ENCODE measurements at places on chromosomes 13 and 19.

GRCh38 chr13:41500511-41500910 is 43.2 kb downstream of the RGCC start:
- peak; percentile 15 for DNase-seq

DNA sequence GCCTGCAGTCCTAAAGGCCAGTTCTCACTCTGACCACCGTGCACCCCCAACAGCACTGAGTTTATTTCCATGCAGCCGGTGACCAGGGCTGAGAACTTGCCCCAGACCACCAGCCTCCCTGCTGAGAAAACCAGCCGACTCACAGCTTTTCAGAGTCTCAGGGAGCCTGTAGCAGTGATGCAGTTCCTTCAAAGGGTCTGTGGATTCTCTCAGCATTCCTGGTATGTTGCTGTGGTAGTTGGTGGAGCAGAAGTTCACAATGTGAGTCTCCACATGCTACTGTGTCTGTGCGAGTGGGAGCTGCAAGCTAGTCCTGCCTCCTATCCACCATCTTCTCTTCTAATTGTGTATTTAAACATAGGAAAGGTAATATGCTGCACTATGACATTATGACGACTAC is 254.9 kb upstream of the KLF12 start:
- DNase-seq: peak; percentile 3

DNA sequence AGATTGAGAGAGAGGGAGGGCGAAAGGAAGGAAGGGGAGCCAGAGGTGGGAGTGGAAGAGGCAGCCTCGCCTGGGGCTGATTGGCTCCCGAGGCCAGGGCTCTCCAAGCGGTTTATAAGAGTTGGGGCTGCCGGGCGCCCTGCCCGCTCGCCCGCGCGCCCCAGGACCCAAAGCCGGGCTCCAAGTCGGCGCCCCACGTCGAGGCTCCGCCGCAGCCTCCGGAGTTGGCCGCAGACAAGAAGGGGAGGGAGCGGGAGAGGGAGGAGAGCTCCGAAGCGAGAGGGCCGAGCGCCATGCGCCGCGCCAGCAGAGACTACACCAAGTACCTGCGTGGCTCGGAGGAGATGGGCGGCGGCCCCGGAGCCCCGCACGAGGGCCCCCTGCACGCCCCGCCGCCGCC is at the start of gene TNFSF11:
Gene TNFSF11 (plus strand): TSS at position 142 of the 400 bp plus-strand sequence. CDS start 152 bp downstream, at position 294.
- DNase-seq: peak; percentile 29

- DNase-seq: no peak
Measured at GRCh38 chr19:31352782-31353651, 3.8 kb upstream of the TSHZ3 start.

DNA sequence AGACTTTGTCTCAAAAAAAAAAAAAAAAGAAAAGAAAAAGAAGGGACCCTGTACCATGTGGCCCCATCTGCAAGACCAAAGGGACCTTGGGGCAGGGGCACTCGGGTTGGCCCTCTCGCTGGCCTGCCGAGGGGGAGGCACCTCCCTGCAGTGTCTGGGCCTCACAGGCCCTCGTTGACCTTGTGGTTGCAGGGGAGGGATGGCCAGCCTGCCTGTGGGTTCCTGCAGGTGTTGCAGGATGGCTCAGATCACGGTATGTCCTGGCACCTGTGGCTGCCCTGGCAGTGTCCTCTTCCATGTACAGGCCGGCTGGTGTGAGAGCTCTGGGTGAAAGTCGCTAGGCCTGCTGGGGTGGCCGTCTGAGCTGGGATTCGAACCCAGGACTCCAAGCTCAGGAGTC is 4.7 kb upstream of the PGLS start:
- DNase-seq: no peak

- DNase-seq: no peak
Measured at GRCh38 chr13:113554333-113554700, 30.2 kb upstream of the TFDP1 start.

DNA sequence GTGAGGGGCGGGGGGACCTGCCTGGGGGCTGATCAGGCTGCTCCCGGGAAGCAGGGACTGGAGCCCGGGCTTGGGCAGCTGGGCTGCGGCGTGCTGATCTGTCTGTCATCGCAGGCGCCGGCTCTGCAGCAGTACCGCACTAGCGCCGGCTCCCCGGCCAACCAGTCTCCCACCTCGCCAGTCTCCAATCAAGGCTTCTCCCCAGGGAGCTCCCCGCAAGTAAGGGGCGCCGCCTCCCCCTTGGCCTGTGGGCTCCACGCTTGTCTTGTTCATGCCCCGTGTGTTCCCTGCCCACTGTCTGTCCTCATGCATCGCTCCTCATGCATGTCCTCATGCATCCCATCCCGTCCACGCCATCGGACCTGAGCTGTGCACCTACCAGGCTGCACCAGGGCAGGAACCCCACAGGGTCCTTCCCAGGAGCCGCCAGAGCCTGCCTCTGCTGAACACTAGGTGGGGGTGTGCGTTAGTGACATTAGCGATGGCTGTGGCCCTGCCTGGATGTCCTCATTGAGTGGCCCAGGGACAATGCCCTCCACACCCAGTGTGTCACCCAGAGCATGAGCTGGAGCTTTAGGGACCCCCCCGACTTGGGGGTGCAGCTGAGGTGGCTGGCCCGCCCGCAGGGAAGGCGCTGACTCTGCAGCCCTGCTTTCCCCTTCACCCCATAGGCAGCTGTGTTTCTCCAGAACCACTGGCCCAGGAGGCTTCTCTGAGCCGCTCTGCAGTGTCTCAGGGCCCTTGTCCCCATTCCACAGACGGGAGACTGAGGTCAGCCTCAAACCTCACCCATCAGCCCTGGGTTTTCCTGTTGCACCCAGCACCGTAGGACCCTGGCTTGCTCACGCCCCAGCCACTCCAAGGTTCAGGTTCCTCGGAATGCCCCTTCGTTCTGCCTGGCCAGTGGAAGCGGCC is 19.5 kb downstream of the COMP start:
- no peak for DNase-seq

DNA sequence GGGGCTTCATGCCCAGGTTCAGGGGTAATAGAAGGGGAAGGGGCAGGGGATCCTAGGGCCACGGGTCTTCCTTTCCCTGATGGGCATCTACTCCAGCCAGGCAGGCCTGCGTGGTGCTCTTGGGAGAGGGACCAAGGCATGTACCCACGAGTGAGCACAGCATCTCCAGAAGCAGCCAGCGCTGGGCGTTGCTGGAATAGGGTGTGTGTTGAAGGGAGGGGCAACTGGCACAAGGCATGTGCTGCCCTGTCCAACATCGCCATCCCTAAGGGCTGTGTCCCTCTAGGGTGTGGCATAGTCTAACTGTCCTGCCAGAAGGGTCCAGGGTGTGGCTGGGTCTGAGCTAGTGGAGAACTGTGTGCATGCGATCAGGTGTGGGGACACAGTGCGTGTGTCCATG is 2.9 kb downstream of the NOTCH3 start:
- DNase-seq: no peak

- DNase-seq: no peak
Measured at GRCh38 chr13:111614009-111614408, 293.6 kb downstream of the TEX29 start.
